ENCODE measurements at places on chromosomes 16 and 17.

DNA sequence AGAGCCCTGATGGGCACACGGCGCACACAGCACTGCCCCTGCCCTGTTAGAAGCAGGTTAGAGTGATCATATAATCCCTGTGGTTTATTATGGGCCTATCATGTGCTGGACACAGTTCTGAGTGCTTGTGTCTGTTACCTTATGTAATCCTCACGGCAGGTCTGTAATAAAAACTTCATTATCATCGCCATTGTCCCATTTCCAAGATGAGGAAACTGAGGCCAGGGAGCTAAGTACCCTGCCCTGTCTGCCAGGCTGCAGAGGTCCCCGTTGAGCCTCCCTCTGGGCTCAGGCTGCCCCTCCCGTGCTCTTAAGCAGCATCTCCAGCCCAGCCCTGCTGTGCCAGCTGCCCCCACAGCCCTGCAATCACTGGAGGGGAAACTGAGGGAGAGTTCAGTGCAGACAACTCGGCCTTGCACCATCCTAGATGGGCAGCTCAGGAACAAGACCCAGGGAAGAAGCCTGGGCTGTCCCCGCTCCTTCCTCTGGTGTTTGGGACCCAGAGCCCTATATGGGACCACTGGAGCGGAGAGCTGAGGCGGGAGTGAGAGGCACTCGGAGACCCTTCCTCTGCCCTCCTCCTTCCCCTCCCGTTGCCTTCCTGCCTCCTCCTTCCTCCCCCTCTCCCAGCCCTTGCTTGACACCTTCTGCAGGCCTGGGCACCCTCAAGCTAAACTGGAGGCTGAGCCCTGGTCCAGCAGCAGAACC, 42.0 kb downstream of the WNT3 start:
- DNase-seq, result no peak

GRCh38 chr17:75688209-75688825, 21.2 kb downstream of the SAP30BP start:
- no peak for DNase-seq

- DNase-seq, result no peak
Observed at GRCh38 chr17:44002141-44002848, 2.1 kb upstream of the NAGS start.

GRCh38 chr16:1592446-1592845, 19.4 kb downstream of the IFT140 start:
- DNase-seq, result no peak

DNA sequence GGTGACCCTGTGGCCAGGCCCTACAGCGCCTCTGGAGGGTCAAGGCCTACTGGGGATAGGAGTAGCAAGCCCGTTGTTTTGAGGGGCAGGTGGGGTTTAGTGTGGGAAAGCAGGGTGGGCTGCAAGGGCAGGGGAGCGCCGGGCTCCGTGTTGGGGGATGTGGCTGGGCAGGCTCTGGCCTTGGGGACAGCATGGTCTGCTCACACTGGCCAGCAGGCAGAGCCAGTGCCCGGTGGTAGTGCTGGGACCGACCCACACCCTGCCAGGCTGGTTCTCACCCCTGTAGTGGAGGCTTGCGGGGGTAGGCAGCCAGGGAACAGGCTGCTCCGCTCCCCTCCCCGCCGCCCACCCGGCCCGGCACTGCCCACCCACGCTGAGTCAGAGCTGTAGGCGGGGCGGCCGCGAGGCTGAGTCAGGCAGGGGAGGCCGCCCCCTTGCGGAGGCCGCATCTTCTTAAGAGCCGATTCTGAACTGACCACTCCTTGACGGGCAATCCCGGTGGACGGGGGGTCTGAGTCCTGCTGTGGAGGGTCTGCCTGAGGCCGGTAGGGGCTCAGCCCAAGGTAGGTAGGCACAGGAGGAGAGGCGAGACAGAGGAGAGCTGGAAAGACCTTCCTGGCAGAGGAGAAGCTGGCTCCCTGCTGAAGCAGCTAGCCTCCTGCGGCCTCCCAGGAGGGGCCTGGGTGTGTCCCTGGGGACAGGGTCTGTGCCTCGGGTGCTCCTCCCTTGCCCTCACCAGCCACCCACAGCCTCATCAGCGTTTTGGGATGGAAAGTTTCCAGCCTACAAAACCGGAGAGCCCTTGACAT, 62.4 kb downstream of the BAIAP2 start:
- no peak for DNase-seq

DNA sequence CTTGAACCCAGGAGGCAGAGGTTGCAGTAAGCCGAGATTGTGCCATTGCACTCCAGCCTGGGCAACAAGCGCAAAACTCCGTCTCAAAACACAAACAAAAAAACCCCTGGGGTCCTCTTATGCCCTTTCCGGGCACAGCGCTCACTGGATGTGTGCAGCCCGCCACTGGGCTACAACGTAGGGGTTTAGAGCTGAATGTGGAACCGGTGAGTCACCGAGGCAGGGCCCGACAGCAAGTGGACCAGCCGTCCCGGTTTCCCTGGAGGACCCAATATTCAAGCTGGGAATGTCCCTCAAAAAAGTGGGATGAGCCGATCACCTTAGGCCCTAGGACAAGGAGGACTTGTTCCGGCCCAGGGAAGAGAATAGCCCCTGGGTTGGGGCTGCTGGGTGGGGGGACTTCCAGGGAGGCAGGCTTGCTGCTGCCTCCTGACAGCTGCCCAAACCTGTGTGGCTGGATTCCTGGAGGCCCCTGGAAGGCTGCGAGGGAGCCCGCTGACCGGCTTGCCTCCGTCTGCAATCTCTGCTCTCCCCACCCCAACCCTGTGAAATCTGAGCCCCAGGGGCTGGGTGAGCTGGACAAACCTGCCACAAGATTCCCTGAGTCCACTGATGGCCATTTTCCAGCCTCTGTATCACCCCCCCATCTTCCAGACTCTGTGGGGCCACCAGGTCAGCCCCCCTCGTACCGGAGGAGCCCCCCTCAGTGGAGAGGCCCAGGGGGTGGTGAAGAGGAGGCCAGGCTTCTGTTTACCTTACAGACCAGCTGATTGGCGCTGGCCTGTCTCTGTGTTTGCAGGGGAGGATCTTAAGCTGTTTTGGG, 2.9 kb upstream of the CLDN9 start:
- no peak for DNase-seq

DNA sequence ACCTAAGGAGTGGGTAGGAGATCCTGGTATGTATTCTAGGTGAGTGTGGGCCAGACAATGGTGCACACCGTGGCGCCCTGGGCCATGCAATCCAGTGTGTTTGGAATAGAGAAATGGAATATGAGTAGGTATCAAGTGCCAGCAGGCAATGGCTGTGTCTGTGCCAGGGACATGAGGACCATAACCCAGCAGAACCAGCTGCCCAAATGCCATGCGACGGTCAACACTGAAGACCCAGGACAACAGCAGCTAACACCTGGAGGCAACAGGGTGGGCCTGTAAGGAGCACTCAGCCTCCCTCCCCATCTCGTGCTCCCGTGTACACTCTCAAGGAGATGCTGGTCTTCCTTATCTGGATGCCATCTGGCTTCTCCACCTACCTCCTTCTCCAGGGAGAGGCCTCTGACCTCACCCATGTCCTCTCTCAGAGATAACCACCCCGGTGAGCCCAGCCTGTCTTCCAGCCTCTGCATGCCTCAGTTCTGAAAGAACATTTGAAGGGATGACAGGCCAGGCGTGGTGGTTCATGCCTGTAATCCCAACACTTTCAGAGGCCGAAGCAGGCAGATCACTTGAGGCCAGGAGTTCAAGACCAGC, 750 bp upstream of the GSDMB start:
- DNase-seq, result no peak

DNA sequence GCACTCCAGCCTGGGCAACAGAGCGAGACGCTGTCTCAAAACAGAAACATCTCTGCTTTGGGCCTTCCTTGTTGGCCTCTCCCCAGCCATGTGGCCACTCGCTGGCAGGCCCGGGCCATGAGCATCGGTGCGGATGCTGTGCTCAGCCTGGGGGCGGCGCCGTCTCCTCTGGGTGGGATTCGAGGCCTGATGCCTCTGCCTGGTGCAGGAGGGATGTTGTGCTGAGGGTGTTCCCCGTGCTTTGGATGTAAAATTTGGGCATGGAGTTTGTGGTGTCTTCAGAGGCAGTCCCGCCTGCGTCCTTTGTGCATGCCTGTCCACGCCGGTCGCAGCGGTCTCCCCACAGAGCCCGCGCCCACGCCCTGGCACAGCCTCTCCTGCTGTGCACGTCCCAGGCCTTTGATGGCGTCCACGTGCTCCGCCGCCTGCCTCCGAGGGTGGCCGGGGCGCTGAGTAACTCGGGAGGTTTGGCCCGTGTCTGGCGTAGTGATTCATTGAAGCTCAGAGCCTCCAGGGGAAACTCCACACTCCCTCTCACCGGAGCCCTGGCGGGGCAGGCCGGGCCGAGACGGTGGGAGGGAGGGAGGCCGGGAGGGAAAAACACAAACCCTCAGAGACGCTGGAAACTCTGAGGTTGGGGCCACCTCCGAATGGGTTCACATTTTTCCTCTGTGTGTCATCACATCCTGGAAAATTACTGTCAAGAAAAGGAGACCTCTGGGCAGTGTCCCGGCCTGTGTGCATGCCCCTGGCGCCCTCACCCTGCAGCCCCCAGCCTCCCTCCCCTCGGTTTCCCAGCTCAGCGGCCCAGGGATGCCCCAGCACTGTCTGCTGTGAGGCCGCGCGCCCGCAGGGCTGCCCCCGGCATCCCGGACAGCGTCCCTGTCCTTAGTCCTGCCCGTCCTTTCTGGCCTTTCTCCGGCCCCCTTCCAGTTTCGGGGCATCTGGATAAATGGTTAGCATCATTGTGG, 19.0 kb downstream of the CENPX start:
- DNase-seq, result no peak

DNA sequence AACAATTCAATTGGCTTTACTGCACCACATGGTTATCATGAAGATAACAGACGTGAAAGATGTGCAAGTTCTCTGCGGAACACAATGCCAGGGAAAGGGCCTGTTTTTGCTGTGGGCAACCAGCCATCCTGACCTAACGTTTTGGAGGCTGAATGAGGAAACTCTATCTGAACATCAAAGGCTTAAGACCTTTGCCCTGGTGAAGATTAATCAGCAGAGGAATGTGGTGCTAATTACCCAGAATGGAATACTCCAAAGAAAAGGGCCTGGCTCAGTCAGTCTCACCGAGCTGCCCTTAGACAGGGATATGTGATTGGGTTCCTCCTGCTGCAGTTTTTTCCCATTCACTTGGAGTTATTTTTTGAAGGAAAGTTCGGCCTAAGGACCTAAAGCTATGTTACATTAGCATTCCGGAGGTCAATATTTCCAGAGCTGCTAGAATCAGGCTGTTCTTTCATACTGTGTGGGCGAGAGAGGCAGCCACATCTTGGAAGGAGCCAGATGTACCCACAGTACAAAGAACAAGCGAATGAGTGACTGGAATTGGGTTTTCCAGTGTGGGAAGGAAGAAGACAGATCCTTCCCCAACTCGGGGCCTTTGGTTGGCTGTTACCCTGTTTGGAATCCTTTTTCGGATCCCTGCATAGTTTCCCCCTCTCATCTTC, 15.5 kb downstream of the ASIC2 start:
- no peak for DNase-seq

GRCh38 chr16:23527961-23528643, 17.8 kb upstream of the GGA2 start:
- DNase-seq, result no peak

- no peak for DNase-seq
Observed at GRCh38 chr16:86367291-86368072, 142.8 kb upstream of the FOXF1 start.

DNA sequence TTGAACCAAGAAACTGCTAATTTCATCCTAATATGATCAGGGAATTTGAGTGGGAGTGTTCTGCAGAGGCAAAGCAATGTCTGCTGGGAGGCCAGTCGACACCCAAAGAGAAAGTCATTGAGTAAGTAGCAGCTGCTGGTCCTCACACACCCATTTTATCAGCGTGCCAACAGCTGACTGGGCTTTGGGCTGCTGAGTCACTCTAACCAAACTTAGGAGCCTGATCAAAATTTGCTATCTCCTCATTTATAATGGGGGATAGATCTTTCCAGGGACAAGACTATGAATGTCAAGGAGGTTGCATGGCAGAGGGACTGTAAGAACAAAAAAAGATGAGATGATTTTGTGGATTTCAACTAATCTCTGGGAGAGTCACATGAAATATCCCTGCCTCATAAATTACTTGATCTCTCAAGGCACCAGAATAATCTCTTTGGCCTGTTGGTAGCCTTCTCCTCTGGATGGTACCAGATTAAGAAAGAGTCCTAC, 32.9 kb downstream of the CPSF4L start:
- DNase-seq, result no peak

DNA sequence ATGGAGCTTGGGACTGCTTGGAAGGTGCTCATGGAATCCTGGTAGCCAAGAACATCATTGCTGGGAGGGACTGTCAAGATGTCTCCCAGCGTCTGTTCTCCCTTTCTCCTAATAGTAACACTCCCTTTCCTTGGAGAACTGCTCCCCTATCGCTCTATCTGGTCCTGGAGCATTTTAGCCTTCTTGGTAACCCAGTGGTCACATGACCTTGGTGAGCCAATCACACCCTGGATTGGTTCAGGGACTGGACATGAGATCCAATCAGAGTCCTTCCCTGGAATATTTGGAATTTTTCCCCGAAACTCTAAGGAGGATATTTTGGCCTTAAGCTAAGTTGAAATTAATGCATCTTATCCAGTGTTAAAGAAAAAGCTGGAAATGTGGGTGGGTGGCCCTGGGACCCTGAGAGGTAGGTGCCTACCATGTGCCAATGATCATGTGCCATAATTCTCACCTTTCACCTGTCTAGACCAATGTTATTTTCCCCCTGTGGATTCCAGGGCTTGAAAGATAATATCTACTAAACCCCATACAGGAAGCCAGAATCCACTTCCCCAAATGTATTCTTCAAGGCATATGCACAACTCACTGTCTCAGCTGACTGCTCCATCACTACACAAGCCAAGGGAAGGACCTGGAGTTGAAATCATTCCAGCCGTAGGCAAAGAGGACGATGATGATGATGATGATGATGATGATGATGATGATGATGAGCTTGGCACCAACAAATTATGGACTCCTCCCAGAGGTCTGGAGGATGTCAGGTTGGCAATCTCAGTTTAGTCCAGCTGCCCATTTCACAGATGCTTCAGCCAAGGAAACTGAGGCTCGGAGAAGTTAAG, 193.2 kb downstream of the RAB11FIP4 start:
- no peak for DNase-seq

DNA sequence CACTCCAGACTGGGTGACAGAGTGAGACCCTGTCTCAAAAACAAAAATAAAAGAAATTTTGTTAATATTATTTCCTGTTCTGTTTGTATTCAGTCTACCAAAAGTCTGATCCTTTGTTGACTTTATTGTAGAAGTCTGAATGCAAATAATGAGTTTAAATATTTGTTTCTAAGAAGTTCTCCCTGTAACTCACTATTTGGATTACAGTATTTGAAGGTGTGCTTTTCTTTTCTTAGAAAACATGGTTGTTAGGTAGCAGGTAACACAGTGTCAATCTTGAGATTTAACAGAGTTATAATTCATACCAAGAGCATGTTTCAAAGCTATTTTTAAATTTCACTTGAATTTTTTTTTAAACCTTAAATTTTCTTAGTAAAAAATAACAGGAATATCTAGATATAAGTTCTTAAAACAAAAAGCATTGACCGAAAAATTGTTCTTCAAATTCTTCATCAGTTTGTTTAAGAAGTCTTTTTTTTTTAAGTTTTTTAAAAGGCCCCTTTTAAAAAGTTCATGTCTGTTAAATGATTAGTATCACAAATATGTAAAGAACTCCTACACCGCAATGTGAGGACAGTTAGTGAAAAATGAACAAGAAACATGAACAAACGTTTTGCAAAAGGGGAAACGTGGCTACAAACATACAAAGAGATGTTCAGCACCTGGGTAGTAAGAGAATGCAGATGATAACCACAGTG, 35.0 kb downstream of the GAN start:
- DNase-seq, result no peak

- no peak for DNase-seq
Observed at GRCh38 chr17:71850812-71851211, 270.0 kb upstream of the SOX9 start.

Data from NCI-H2029 treated with DMSO at 0.1 percent for 48 hours (cell line).